ENCODE measurements at places on chromosomes 7 and 10.

GRCh38 chr7:21939858-21940372 is 5.8 kb downstream of the CDCA7L start:
- DNase-seq: no peak

GRCh38 chr10:76082956-76083355 is 651.5 kb downstream of the LRMDA start:
- no peak for DNase-seq

DNA sequence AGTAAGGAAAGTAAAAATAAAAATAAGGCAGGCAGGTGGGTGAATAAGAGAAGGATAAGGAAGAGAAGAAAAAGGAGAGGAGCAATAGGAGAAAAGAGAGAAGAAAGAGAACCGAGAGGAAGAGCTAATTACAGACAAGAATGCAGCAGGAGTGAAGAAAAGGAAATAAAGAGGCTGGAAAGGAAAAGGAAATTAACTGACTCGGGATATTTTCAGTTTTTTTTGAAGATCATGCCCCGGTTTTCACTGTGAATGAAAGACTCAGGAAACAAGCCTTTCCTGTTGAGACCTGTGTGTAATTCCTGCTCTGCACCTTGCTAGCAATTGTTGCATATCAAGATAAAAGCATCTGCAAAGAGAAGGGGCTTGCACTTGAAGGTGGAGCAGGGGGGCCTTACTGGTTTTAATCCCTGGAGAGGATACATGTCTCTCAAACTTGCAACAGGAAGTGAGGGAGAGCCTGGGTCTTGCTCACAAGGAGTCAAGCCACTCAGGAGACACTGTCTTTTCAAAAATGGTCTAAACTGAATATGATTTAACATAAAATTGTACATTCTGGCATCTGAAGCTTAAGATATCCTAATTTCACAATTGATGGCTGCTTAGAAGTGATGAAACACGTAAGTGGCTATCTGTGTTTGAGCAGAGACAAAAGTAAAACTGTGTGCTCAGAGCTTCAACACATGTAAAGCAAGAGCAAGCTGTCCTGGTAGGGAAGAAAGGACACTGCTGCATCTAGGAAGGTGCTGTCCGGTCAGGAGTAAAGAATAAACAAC is 157.6 kb downstream of the FAM107B start:
- DNase-seq: no peak

DNA sequence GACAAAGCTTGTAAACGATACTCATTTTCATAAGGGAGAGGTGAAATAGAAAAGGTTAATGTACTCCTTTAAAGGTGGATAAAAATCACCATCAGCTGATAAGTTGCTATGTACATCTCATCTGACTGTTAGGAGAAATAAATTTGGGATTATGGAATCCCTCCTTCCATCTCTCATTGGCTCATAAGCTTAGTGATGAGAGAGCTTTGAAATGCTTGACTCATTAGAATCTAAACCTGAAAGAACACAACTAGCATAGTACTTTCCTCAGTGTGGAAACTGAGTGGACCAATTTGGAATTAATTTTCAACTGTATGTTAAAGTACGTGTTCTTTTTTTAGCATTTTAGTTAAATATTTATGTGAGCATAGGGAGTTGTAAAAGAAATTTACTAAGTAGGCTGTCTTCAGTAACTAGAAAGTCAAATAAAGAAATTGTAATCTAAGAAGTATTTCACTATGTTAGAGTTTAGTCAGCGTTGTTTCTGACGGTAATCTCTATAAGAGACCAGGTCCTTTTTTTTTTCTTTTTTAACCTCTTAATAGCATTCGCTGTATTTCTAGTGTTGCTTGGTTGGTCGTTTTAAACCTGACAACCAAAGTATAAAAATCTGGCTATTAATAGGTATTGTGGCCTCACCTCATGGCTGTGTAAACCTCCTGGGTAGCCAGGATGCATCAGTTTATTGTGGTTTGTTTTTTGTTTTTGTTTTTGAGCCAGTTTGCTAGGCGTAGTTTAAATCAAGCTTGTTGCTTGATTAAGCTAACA is 34.4 kb downstream of the FHIP2A start:
- DNase-seq: no peak

- DNase-seq: no peak
These were observed 129.4 kb upstream of the SAMD8 start for GRCh38 chr10:74981831-74982633.

DNA sequence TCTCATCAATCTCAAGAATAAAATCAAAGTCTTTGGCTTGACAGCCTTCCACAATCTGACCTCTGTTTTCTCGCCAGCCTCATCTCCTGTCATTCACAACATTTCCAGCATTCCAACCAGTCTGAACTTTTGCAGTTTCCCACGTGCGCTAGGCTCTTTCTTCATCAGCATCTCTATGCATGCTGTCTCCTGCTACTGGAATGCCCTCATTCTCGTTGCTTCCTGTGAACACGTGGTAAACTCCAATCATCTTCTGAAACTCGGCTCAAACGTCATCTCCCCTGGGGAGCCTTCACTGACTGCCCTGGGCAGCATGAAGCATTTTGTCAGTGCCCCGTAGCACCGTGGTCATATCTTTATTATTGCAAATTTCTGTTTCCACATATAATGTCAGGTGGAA is 12.2 kb upstream of the RSBN1L start:
- DNase-seq: no peak

DNA sequence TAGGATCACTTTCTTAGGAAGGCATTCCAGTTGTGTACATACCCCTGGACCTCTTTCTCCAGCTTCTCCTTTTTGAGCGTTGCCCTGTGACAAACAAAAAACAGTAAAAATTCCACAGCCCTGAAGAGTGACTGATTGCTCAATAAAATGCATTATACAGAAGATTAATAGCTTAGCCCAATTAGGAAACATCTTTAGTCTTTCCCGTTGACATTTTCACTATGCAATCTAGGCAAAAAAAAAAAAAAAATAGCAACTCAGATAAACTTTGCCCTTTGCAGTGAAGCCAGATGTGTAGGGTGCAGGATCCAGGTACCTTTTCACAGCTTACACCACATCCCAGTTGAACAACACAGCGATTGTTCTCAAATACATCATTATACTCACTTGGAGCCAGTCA is 17.9 kb downstream of the COL28A1 start:
- no peak for DNase-seq

GRCh38 chr7:17618652-17618974 is 320.2 kb downstream of the AHR start:
- DNase-seq: no peak

DNA sequence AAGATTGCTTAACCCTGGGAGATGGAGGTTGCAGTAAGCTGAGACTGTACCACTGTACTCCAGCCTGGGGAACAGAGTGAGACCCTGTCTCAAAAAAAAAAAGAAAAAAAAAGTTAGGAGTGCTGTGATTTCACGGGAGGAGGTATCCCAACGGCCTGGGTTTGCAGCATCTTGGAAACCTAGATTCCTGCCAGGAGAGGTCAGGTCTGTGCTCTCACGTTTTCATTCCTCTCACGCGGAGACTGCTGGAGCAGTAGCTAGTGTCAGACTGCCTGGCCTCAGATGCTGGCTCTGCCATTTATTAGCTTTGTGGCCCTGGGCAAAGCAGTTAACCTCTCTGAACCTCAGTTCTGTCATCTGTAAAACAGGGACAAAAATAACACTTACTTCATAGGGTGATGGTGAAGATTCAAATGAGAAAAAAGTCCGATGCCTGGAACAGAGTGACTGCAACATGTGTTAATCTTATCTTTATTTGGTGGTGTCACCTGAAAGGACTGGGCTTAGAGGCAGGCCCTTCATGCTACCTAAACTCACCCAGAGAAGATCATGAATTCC is 94.9 kb downstream of the GAD2 start:
- DNase-seq: no peak

GRCh38 chr7:30914596-30914995 is 2.9 kb downstream of the AQP1 start:
- no peak for DNase-seq

DNA sequence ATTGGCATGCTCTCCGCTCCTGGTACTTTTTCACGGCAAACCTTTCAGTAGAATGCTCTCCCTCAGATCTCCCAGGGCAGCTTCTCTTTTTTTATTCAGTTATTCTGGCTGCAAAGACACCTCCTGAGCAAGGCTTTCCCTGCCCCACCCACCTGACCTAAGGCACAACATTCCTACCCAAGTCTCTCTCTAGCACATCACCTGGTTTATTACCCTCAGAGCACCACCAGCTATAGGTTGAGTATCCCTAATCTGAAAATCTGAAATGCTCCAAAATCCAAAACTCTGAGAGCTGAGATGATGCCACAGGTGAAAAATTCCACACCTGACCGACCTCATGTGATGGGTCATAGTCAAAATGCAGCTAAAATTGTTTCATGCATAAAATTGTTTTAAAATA is 99.6 kb downstream of the GLI3 start:
- no peak for DNase-seq

DNA sequence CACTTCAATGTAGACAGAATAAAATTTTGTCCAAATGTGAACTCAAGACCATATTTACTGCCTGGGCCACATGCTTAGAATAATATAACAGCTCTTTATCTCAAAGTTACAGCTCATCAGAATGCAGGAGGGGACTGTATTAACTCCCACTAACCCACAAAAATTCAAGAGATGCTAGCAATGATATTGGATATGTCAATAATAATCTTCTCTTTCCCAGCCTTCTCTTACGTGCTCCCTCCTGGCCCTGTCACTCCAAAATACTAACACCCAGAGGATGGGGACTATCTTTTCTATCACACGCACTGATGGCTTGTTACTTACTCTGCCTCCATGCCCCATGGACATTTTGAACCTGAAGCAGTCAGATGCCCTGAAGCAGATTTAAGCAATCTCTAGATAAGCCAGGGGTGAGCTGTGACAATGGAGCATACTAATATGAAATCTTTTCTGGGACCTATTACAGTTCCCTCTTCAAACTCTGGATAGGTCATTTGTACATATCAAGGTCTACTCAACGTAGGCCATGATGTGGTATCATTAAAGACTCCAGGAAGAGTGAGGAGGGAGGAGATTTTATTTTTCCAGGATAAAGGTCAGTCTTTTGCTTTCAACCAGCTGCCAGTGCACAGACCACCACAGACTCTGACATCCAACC is 803.0 kb downstream of the GRM8 start:
- no peak for DNase-seq

- DNase-seq: no peak
These were observed 829.3 kb upstream of the IGFBP3 start for GRCh38 chr7:46750321-46750865.

DNA sequence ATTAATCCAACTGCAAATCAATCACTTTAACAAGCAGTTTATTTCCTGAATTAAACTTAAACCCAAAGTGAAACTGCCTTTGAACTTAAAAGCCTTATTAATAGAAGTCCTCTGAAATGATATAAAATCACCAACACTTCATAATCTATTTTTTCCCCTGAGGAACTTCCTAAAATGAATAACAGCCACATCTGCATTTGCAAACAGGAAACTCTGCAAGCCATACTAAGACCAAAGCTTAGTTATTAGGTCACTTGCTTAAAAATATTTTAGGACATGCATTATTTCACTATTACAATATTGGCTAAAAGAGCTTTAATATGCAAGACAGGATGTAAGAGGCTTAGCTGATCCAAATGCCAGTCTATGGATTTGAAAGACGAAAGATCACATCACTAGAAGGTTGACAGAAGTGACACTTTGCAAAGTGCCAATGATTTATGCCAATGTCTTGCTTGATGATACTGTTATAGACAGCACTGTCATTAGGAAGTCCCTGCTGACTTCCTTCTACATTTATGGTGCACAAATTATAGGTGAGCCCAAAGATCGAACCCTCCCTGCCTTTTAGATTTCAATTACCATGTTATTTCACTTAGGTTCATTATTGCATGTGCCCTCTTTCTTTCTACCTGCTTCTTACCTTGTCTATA is 99.9 kb upstream of the SKAP2 start:
- no peak for DNase-seq

- DNase-seq: no peak
These were observed 932.4 kb upstream of the LRRTM3 start for GRCh38 chr10:65993451-65993850.

- no peak for DNase-seq
These were observed 336.1 kb downstream of the TFEC start for GRCh38 chr7:115694424-115694823.

GRCh38 chr10:90741926-90742565 is 115.8 kb downstream of the HTR7 start:
- DNase-seq: peak; percentile 2

DNA sequence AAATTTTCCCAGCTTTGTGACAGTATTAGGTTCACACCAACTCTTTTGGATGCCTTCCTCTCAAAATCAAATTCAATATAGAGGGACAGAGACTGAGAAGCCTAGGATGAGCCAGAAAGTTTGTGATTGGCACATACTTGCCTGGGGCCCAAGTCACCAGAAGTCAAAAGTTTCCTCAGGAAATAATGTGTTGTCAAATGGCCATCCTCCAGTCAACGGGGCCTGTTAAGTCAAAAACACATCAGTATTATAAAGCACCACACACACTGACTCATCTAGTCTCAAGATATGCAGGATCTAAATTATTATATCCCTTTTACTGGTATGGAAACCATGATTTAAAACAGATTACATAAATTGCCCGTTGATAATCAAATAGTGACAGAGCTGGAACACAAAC is 158.1 kb downstream of the AHR start:
- no peak for DNase-seq

GRCh38 chr10:70459061-70459773 is 17.7 kb upstream of the NODAL start:
- DNase-seq: no peak

- DNase-seq: peak; percentile 16
These were observed 51.7 kb downstream of the ADRA2A start for GRCh38 chr10:111128331-111129180.

DNA sequence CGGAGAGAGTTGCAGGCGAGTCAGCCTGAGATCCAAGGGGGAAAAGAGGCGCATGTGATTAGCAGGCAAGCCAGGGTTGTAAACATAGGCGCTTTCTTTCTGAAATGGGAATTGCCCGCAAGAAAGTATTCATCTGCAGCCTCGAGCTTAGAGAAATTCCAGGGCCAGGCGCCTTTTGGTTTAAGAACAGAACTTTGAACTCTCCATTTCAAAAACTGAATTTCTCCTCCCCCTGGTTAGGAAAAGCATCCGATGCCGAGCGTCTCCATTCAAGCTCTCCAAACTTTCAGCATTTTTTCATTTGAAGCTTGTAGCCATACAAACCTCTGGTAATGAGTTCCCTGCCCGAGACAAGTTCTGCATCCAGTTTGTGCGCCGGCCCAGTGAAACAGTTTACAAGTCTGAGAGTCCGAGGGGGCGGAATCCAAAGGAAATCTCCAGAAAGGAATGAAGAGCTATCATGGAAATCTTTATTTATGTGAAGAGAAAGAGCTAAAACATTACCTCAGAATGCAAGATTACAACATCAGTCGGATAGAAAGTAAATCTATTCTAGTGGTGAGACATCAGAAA is 69.9 kb downstream of the FAM204A start:
- peak; percentile 10 for DNase-seq

- DNase-seq: no peak
These were observed 152.9 kb downstream of the ADAM12 start for GRCh38 chr10:126235091-126235978.

- DNase-seq: peak; percentile 60
These were observed 33.1 kb downstream of the PPIF start for GRCh38 chr10:79380125-79380945.

DNA sequence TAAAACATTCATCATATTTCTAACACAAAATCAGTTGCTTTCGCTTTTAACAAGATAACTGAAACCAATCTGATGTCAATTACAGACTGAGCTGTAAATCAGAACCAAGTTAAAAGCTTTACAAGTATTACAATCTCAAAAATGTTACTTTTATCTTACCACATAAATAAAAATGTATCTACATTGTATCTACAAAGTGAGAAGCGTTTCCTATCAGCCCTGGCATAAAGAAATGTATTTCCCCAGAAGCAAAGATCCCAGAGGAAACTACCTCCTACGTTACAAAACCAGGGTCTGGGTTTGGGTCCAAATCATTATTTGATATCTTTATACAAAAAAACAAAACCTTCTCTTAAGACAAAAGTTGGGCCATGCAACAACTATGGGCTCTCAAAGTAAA is 2.6 kb downstream of the SMURF1 start:
- DNase-seq: no peak

All from AG09319 (cell line).